ENCODE measurements at places on chromosomes 6 and 20. TPM values are rescaled to one million over a fixed set of nuclear protein-coding genes. Genes with fewer than 3 reads are reported as not detected.

- DNase-seq, result no peak
These were observed 42.9 kb downstream of the CDH26 start for GRCh38 chr20:60001108-60001507.

DNA sequence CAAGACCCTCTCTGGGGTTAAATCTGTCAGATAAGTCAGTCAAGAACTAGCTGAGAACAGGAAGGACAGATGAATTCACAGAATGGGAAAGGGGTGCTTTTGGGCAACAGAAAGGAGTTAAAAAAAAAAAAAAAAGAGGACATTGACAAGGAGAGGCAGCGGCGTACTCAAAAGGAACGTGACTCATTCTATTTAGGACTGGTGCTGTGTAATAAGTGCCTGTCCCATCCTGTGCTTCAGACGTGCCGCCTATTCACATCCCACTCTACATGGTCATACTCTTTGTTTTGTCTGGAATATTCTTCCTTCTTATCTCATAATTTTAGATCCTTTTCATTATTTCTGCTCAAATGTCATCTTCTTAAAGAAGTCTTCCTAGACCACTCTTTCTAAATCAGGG is 101.1 kb upstream of the EMILIN3 start:
- DNase-seq, result no peak

GRCh38 chr6:54238396-54238795 is 69.8 kb upstream of the TINAG start:
- no peak for DNase-seq

DNA sequence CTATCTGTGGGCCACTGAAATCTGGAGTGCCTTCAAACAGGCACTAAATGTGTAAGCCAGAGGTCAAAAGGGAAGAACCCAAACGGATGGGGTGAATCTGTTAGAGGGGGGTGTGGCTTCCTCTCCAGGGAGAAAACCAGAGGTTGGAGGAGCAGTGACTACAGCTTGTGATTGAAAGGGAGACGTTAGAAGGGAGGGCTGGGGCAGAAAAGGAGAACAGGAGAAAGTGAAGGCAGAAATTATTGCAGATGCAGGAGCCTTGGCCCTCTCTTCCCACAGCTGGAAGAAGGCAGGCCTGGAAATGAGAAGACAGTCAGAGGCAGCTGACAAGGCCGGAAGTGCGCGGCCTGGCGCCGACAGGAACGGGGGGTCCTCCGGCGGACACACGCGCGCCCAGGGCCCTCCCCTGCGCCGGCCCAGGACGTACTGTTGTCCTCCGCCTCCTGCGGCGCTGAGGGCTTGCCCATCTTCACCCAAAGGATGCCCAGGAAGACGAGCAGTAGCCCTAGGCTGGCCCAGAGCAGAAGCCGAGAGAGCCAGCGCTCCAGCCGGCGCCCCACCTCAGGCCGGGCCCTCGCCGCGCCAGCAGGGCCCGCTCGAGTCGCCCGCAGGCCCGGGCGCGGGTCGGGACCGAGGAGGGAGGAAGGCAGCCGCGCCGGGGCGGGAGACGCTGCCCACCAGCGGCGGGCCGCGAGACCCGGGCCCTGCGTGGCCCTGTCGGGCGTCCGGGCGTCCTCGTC is 806 bp downstream of the LEMD2 start:
- no peak for DNase-seq

DNA sequence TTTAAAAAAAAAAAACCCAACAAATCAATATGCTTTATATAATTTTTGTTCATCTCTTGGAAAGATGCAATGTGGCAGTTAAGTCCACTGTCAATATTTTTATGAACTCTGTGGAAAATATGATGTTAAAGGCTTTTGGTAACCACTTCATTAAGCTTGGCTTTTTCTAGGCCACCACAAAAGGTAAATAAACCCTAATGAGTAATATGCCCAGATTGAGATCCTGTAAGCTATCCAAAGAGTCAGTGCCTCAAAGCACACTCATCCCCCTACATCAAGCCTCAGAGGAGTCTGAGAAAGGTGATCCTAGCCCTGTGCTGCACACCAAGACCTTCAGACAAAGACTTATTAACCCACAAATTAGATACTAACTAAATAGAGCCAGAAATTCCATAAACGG is 121.1 kb downstream of the CDC5L start:
- DNase-seq, result no peak

- no peak for DNase-seq
These were observed 27.0 kb upstream of the CALHM6 start for GRCh38 chr6:116434056-116434725.

DNA sequence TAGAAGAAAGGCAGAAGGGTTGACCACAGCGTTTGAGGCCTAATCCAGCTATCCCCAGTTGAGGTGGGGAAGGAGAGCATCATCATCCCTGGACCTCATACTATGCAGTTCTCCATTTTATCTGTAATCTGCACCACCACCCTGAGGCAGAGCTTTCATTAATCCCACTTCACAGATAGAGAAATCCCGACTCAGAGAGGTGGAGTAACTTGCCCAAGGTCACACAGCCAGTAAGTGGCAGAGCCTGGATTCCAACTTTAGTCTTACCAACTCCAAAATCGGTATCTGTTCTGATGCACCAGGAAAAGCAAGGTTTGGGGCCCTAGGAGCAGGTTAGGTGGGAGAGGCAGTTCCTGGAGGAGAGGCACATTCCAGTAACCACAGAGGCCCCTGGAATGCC is 6.7 kb downstream of the TMEM74B start:
- DNase-seq, result no peak

DNA sequence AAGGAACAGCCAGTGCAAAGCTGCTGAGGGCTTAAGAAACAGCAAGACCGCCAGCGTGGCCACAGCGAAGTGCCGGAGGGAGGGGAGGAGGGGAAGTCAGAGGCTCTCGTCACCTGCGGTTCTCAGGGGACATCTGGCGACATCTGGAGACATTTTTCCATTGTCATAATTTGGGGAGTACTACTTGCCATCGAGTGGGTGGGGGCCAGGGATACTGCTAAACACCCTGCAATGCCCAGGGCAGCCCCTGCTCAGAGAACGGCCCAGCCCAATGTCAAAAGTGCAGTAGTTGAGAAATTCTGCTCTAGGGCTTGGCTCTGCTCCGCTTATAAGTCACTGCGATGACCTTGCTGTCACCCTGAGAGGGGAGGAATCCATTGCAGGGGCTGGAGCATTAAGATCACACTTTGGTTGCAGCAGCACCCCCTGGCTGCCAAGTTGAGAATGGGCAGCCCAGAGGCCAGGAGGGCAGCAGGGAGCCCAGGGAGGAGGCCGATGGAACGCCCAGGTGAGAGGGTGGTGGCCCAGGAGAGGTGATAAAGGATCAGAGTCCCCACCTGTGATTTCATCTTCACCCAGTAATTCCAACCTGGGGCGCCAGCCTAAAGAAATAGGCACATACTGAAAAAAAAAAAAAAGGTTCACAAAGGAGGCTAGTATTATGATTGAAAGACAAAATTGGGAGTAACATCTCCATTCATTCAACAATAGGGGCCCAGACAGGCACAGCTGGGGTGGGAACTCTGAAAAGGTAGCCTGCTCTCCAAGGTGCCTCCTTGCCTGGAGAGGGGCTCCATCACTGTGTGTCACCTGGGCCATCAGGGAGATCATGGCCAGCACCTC is 218.2 kb downstream of the BMP7 start:
- no peak for DNase-seq

GRCh38 chr6:106444777-106445507 is 84.4 kb downstream of the CRYBG1 start:
- no peak for DNase-seq

DNA sequence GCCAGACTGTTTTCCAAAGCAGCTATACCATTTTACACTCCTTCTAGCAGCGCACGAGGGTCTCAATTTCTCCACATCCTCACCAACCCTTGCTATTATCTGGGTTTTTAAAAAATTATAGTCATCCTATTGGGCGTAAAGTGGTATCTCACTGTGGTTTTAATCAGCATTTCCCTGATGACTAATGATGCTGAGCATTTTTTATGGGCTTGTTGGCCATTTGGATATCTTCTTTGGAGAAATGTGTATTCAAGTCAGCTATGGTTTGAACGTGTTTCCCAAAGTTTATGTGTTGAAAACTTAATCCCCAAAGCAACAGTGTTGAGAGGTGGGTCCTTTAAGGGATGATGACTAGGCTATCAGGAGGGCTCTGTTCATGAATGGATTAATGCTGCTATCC is 6.7 kb downstream of the MCUR1 start:
- no peak for DNase-seq

DNA sequence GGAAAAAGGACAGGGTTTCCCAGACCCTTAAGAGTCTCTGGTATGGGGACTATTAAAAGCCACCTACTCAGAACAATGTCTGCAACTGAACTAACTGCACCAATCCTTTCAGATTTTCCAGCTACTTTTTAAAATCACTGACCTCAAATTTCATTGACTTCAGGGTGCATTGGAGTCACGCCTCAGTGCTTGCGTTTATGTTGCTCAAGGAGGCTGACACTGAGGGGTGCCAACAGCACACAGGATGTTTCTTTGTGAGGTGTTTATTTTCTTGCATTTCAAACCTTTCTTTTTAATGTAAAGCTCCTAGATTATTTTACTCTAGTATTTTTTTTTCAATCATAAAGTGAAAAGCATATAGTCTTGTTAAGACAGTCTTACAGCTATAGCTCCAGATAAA is 402.0 kb upstream of the SLC35B3 start:
- DNase-seq, result no peak

- no peak for DNase-seq
These were observed 12.7 kb downstream of the SAYSD1 start for GRCh38 chr6:39102071-39102820.

GRCh38 chr6:81575442-81575841 is 177.0 kb downstream of the TENT5A start:
- no peak for DNase-seq

Gene JPH2
- 1.2 TPM for polyA plus RNA-seq

Gene EFCAB8
- 0.33 TPM for polyA plus RNA-seq

Gene NUDT3
- 13.9 TPM for polyA plus RNA-seq

Gene XKR7
- polyA plus RNA-seq, result 0.26 TPM

Gene HLA-F
- polyA plus RNA-seq, result 5.5 TPM

Gene BPIFB1
- polyA plus RNA-seq, result not detected

Gene HSPA1L
- polyA plus RNA-seq, result 4.3 TPM

Gene PDYN
- 0.23 TPM for polyA plus RNA-seq

Gene KIAA0408
- 5.8 TPM for polyA plus RNA-seq

Gene PSMB9
- 8.0 TPM for polyA plus RNA-seq
